ENCODE measurements at places on chromosomes 11 and 22.

DNA sequence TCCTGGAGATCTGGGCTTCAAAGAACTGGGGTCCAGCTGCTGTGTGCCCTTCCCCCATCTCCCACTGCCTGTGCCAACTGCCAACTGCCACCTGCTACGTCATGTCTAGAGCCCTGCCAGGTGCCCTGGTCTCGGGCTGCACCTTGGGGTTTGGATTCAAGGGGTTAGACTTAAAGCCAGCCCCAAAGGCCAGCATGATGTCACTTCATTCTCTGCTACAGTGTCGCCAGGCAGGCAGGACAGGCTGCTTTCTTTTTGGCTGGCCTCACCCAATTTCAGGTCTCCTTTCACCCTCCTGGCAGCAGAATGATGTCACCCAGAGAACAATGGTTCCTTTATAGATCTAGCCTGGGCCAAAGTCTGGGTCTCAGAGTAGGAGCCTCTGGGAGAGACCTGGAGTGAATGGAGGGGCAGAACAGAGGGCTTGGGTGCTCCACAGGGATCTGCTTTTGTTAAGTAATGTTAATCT, 79.5 kb upstream of the CRYBB3 start:
- peak; percentile 28 for ATAC-seq

DNA sequence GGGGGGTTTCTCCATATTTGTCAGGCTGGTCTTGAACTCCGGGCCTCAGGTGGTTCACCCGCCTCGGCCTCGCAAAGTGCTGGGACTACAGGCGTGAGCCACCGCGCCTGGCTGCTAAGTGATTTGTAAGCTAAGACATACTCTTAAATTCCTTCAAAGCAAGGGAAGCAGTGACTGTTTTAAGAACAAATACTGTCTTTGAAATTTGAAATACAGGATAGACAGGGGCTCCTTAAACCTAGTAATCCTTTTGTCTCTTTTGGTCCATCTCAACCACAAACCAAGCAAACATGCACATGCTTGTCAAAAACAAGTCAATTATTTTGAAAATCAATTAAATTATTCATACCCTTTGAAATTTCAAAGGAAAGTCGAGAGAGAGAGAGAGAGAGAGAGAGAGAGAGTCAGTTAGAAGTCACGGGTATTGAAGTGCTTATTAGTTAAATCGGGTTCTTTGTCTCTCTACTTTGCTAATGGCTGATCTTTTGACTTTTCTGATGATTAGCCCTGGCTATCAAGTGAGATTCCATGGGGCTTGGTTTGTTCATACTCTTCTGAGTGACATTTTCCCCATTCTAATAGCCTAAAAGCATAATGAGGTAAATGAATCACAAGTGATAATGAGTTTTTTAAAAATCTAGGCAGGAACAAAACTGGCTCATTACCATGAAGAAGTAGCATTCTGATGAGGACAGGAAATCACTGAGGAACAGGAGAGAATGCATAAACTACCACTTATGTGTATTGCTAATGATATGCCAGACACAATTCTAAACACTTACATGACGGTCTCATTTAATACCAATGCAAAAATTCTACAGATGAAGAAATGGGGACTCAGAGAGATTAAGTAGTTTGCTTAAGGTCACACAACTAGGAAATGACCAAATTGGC, 48.0 kb downstream of the MCHR1 start:
- no peak for ATAC-seq

DNA sequence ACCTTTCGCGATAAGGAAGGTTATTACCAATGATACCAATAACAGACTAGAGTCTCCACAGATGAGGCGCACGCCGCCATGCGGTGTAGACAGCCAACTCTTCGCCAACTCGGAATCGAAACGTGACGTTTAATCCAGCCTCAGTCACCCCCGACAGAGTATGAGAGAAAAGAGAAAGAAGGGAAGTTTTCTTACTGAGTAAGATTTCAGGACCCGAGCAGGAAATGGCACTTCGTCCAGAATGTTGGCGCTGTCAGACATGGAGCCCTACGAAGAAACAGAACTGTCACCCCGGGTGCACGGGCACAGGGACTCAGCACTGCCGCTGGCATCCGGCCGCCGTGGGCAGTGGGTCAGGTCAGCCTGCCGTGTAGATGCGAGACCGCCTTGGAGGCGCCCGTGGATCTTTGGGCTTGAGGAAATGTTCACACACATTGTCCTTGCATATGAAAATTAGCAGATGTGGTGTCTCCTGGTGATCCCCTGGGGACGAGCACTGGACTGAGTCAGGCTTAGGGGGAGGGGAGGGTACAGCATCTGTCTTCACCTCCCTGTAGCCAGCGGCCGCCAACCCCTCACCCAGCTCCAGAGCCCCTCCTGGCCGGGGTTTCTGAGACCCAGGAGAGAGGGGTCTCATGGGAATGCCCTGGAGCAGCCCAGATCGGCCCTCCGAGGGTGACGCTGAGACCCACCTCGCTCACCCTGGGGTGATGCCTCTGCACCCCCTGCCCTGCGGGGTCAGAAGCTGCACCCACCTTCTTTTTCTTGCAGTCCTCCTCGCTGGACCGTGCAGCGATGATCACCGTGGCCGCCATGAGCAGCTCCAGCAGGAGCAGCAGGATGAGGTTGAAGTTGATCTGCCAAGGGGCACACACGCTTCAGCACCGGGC, 8.3 kb downstream of the MLC1 start:
- ATAC-seq = no peak

- no peak for ATAC-seq
Observed at GRCh38 chr22:44363980-44364750, 51.4 kb upstream of the SHISAL1 start.

DNA sequence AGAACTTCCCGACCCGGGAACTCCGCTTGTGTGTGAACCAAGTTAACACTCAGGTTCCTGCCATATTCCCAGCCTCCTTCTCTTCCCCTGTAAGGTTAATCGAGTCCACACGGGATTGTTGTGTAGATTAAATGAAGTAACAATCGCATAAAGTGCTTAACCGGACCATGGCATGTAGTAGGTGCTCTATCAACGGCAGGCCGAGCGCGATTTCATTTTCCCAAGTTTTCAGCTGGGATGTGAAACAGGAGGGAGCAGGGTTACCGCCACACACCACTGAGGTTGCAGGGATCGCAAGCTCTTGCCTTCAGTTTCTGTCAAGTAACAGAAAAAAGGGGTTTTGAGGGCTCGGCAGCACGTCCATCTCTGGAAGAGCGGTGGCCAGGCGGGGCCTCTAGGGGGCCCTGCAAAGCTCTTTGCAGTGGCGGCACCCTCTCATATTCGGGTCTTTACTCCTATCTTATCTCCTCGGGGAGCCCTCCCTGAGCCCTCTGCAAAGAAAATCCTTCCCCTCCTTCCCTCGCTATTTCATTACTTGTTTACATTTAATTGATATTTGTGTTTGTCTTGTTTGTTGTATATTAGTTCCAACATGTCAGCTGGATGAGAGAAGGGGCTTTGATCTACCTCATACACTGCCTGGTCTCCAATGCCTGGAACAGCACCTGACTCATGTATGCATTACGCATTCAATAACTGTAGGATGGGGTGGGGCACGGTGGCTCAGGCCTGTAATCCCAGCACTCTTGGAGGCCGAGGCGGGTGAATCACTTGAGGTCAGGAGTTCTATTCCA, 816 bp upstream of the PLEKHA7 start:
- ATAC-seq = peak; percentile 70

GRCh38 chr11:71240061-71240690, 12.2 kb downstream of the SHANK2 start:
- no peak for ATAC-seq

DNA sequence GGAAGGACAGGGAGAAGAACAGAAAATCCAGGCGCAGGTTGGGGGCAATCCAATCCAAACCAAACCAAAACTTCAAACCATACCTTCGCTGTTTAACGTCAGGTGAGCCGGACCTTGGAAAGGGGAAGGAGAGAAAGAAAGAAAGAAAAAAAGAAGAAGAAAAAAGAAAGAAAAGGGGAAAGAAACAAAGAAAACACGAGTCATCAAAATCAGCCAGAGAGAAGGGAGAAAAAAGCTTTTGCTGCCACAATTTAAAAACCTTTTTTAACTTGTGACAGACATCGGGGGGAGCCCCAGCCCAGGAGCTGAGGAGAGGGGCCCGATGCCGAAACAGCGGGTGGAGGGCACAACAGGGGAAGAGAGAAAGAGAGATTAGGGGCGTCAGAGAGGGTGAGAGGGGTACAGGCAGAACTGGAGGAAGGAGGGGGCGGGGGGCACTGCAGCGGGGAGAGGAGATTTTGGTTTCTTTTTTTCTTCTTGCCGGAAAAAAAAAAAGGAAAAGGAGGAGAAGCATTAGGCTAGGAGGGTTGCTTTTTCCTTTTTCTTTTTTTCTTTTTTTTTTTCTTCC, 30.1 kb downstream of the NRXN2 start:
- no peak for ATAC-seq

DNA sequence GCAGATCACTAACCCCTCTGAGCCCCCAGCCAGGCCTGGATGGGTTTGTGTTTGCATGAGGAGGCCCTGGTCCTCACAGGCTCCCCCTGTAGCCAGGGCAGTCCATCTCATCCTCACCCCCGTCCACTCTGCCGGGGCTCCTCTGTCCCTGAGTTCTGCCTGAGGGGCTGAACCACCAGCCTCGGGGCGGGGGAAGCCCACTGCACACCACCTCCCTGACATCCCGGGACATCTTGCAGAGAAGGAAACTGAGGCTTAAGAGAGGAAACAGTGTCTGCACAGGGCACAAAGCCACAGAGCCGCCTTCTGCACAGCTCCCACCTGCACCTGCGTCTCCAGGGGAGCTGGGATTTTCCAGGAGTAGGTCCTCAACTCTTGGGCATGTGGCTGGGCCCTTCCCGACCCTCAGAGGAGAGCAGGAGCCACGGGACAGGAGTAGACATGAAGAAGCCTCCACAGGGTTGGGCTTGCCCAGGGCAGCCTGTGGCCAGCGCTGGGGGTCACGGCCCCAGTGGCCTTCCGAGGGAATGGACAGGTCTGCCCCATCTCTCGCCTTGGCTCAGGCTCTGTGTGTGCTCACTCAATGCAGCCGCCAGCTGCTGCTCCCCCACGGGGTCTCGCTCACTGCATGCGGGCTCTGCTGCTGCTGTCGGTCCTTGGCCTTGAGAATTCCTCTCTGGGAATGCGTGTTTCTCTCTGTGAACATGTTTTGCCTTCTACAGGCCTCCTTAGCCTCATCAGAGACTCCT, 45.4 kb upstream of the CCDC188 start:
- ATAC-seq = no peak

- ATAC-seq = no peak
Observed at GRCh38 chr11:117084992-117085391, 13.2 kb downstream of the SIK3 start.

- peak; percentile 86 for ATAC-seq
Observed at GRCh38 chr22:29031227-29032011, 30.2 kb downstream of the C22orf31 start.

GRCh38 chr11:131430473-131431208, 60.2 kb downstream of the NTM start:
- ATAC-seq = no peak

DNA sequence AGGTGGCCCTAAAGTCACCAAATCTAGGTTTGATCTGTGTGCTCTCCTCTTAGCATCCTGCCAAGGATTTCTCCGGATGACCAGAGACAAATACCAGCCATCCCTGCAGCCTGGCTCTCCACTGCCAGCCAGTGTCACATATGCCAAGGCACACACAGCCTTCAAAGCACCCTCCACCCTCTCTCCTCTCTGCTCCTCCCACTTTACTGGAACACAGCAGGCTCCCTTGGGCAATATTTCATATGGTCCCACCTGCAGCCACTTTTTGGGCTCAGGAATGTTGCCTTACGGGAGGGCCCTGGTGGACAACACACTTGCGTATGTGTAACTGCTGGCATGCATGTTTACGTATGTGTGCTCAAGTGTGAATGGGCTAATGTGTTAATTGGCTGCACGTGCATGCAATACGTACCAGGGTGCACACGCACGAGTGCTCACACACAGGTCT, 183.9 kb downstream of the CEP164 start:
- no peak for ATAC-seq

DNA sequence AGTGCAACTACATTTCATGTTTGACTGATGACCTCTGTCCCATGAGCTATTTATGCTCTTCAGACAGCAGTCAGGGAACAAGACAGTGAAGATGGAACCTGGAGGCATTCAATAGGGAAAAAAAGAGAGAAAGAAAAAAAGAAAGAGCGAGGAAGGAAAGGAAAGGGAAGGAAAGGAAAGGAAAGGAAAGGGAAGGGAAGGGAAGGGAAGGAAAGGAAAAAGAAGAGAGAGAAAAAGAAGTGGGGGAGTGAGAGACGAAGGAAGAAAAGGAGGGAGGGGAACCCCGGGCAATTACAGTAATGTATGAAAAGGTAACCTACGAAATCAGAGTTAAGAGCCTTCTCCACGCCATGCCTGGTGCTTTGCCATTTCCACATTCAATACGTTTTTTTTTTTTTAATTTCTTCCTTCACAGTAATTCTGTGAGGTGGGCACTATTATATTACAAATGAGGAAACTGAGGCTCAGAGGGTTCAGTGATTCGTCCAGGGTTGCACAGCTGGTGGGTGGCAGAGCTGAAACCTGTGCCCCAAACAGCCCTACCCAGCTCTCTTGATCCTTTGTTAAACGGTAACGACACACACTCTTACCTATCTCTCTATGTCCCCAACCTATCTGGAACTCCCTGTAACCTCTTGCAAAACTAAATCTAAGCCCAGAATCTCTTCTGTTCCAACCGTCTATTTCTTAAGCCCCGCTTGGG, 39.3 kb downstream of the ETS1 start:
- no peak for ATAC-seq

GRCh38 chr22:33575771-33576170, 344.5 kb downstream of the LARGE1 start:
- ATAC-seq = no peak

GRCh38 chr11:121451178-121451985, 732 bp upstream of the SORL1 start:
- no peak for ATAC-seq

GRCh38 chr11:117796456-117796871, 552 bp downstream of the DSCAML1 start:
- ATAC-seq = no peak

DNA sequence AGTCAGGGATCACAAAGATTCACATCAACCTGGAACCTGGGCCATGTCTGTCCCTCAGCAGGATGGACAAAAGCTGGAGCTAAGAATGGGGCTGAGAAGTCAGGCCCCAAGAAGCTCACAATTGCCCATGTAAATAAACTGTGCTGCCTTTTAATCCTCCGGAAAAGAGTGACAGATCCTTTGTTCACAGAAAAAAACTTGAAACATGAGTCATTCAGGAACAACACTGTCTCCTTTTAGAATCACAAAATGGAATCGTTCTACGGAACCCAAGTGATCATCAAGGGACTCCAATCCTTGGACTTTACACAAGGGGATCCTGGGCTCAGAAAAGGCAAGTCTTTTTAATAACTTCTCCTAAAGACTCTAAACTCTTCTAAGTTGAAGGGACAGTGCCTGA, 36.1 kb downstream of the RELT start:
- ATAC-seq = no peak

- ATAC-seq = peak; percentile 60
Observed at GRCh38 chr11:46050662-46051061, 70.6 kb downstream of the PHF21A start.

- no peak for ATAC-seq
Observed at GRCh38 chr22:28894334-28894733, 11.0 kb downstream of the ZNRF3 start.

Measured in SK-N-SH treated with all-trans-retinoic acid at 6 μM for 48 hours (cell line).